Thoracic aorta (tissue), 2 donors: ENCODE measurements at places on chromosomes 2 and 18. TPM values are rescaled to one million over a fixed set of nuclear protein-coding genes. Genes with fewer than 3 reads are reported as not detected.

The CCDC138 gene
- total RNA-seq = 4.5 TPM

The IL1F10 gene
- total RNA-seq = not detected

The IL1R2 gene
- 47.7 TPM for total RNA-seq

The PLEKHH2 gene
- 29.5 TPM for total RNA-seq

The HOXD1 gene
- total RNA-seq = not detected

The CGREF1 gene
- total RNA-seq = 19.8 TPM

The LOXL3 gene
- total RNA-seq = 16.6 TPM

The GNLY gene
- total RNA-seq = 1.5 TPM

The ZDBF2 gene
- total RNA-seq = 12.7 TPM

GRCh38 chr2:240166191-240166590 lies 25.7 kb upstream of the OTOS start:
- no peak overlapping the region for H3K4me3 ChIP-seq
- DNase-seq = no peak
- H3K4me1 ChIP-seq = no peaks in the 10 kb centered on the region
- no peaks in the 10 kb centered on the region for H3K36me3 ChIP-seq
- H3K27ac ChIP-seq = no peak overlapping the region

DNA sequence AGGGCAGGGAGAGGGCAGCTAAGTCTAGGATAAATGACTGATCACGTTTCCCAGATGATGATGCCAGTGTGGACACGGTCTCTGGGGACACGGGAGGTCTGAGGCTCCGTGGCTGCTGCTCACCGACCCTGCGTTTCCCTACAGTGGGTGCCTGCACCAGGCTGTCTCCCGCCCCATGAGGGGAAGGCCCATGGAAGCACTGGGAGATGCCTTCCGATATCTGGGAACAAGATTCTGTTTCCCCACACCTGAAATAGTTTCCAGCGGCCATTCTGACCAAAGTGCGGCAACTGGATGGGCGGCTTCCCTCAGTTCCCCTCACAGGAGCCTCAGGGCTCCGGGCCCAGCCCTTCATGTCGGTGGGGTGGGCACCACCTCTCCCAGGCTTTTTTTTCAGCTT lies 83.1 kb downstream of the EDAR start:
- H3K36me3 ChIP-seq = no peaks in the 10 kb centered on the region
- DNase-seq = no peak
- no peaks in the 10 kb centered on the region for H3K27me3 ChIP-seq

- no peaks in the 10 kb centered on the region for H3K36me3 ChIP-seq
- peaks cover 5% of the 10 kb centered on the region for H3K4me1 ChIP-seq
- H3K27me3 ChIP-seq = no peaks in the 10 kb centered on the region
- no peak for DNase-seq
- H3K27ac ChIP-seq = no peak overlapping the region
Measured at GRCh38 chr2:241553981-241554380, 4.6 kb upstream of the BOK start.

DNA sequence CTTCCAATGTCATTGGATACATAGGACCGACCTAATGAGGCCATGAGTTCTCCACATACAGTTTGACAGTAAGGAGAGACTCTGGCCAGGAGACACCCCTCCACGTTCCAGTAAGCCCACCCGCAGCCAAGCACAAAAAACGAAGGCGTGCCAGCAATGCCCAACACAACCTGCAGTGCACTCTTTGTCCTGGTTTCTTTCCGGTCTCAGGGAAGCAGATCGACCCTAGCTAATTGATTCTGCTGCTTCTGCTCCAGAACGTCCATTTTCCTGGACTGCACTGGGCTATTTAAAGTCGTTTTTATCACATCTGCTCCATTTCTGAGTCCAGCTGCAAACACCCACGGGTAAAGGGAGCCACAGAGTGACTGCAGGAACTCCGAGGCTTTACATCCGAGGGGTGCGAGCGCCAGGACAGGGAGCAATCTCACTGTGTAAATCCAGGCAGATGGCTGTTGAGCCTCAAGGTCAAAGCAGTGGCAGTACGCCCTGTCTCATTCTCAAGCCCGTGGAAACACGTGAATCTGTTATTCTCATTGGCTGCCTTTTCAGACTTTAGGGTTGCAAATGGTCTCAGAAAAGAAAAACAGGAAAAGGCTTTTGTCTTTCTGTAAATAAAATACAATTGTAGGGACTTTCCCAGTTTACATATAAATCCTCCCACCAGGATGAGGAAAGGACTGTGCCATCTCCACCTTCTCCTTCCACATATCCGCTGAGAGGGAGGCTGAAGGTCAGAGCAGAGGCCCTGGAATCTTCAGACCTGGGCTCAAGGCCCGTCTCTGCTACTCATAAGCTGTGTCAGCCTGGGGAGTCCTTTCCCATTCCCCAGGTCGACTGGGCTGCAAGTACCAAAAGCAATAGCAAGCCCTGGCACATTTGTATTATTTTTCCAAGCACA lies 40.7 kb downstream of the TMEM163 start:
- no peaks in the 10 kb centered on the region for H3K4me1 ChIP-seq
- H3K36me3 ChIP-seq = no peaks in the 10 kb centered on the region
- H3K27ac ChIP-seq = no peak overlapping the region

DNA sequence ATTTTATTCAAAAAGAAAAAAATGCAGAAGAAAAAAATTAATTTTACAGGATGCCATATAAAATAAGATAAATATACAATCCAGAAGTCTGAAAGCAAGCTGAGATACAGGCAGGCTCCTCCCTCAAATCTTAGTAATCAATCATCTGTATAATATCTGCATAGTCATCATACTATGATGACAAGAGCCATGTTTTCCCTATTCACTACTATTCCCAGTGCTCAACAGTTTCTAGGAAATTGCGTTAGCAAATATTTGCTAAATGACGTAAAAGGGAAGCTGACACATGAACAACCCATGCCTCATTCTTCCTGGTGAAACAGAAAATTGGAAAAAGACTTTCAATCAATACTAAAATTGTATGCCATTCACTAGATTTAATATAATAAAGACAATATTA lies 793.2 kb downstream of the SUCLG1 start:
- H3K36me3 ChIP-seq = no peaks in the 10 kb centered on the region
- no peaks in the 10 kb centered on the region for H3K27me3 ChIP-seq
- H3K4me1 ChIP-seq = no peaks in the 10 kb centered on the region

- H3K36me3 ChIP-seq = no peaks in the 10 kb centered on the region
- no peaks in the 10 kb centered on the region for H3K27me3 ChIP-seq
- H3K4me3 ChIP-seq = no peak overlapping the region
- H3K4me1 ChIP-seq = no peaks in the 10 kb centered on the region
- DNase-seq = no peak
- no peak overlapping the region for H3K27ac ChIP-seq
Measured at GRCh38 chr2:211868996-211869533, 669.5 kb downstream of the ERBB4 start.

DNA sequence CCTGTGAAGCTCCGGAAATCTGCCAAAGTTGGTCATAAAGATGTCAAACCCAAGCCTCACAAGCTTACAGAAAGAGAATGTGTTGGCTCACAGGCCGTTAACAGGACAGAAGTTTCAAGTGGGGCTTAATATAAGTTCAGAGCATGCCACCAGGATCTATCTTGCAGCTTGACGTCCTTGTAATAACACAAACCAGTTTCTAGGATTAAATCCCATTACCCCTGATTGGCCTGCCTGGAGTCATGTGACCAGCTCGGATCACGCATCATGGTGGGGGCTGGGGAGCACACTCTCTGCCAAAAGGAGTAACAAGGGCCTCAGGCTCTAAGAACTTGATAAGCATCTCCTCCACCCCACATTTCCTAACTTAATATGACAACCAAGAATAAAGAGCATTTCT lies 38.9 kb upstream of the SCG2 start:
- no peaks in the 10 kb centered on the region for H3K36me3 ChIP-seq

GRCh38 chr2:118322406-118322805 lies 234.1 kb downstream of the INSIG2 start:
- no peaks in the 10 kb centered on the region for H3K36me3 ChIP-seq
- H3K27me3 ChIP-seq = no peaks in the 10 kb centered on the region
- H3K4me3 ChIP-seq = no peak overlapping the region
- no peak overlapping the region for H3K27ac ChIP-seq
- no peak for DNase-seq

DNA sequence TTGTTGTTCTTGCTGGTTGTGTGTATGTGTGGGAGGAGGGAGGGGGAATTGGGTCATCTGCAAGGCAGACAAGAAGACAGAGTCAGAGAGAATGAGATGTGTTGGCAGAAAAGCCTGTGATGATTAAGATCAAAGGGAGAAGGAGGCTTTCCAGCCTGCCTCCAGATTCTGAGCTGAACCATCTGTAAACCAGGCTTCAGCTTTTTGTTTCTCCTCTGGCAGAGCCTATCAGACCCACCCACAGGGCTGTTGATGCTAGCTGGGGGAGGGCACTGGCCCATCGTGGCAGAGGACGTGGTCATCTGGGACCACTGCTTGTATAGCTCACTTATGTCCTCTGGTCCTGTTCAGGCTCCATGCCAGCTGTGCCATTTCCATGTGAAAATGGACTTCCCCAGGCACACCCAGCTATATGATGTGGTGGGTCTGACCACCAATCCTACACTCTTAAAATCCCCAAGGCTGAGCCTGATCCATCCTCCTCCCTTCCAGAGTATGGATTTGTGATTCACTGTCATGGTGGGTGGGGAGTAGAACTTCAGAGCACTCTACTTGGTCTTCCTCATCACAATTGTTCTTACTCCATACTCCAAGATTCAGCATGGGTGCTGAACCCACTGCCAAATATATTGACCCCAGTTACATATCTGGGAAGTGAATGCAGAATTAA lies 27.8 kb upstream of the COL6A3 start:
- H3K4me1 ChIP-seq = peaks cover 9% of the 10 kb centered on the region
- H3K27me3 ChIP-seq = no peaks in the 10 kb centered on the region
- H3K36me3 ChIP-seq = no peaks in the 10 kb centered on the region
- no peak overlapping the region for H3K27ac ChIP-seq
- DNase-seq = no peak
- H3K4me3 ChIP-seq = no peak overlapping the region
